Stimulated activated CD8-positive, alpha-beta memory T cell treated with anti-CD3 and anti-CD28 coated beads, Interleukin-4, amount 100 ng/mL, for 48 hours (primary cell): ENCODE measurements at places on chromosomes 6 and 20.

DNA sequence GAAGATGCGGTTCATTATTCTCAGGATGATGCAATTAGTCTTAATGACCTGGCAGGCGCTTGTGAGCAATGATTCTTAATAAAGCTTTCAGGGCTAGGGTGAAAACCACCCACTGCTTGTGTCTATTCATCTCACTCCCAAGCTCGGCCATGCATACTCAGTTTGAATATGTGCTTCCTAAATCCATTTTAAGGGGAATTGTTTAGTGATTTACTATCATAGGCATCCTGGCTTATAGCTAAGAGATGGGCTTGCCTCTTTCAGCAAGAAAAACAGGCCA, 141.1 kb upstream of the SLC24A3 start:
- DNase-seq = no peak

- DNase-seq = no peak
Observed at GRCh38 chr6:110322151-110322873, 35.8 kb downstream of the METTL24 start.

GRCh38 chr6:4533576-4533975, 242.6 kb upstream of the CDYL start:
- DNase-seq = no peak

DNA sequence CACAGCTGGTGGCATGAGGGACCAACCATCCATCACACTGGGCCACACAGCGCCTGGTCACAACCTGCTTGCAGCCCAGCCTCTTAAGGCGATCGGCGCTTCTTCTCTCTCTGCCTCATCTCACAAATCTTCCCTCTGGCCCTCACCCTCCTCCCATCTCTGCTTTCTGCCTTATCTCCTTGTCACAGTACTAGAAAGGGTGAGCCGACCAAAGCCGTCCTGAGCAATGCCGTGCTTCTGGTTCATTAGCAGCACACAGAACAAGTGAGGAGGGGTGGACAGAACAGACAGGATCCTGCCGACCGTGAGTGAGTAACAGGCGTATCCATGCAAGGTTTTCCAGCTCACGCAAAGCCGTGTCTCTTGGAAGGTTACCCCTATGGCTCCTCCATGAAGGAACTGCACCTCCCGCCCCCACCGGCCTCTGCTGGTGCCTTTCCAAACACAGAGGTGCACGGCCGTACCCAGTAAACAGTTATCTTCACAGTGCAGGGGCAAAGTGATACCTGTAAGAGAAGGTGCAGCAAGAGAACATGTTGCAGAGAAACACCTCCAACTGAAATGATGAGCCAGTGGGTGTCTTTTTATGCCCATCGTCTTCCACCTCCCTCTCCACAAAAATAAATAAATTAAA, 331.7 kb downstream of the FARS2 start:
- DNase-seq = no peak

GRCh38 chr6:121794630-121795029, 359.2 kb downstream of the GJA1 start:
- no peak for DNase-seq

GRCh38 chr20:38579219-38579910, 1.6 kb upstream of the ADIG start:
- no peak for DNase-seq

DNA sequence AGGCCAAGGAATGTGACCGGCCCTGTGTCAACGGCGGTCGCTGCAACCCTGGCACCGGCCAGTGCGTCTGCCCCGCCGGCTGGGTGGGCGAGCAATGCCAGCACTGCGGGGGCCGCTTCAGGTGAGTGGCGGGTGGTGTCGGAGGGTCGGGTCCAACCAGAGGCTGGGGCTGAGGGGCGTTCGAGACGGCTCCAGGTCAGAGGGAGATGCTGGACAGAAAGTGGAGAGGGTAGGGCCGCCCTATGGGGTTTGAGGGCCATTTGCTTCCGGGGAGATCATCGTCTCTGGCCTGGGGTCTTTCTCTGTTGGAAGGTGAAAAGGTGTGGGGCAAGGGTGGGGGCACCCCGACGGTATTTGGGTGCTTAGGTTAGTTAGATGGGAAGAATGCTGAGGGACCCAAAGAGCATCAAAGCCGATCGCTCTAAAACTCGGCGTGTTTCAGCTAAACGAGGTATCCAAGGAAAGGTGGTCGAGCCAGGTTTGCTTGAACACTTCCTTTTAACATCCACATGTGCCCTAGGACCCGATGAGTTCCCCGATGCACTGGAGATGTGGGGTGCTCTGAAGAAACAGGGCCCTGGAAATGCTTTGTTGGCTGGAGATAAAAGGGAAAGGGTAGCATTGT, 691 bp downstream of the ATRN start:
- no peak for DNase-seq

- DNase-seq = no peak
Observed at GRCh38 chr20:59939052-59939878, 840 bp downstream of the PPP1R3D start.

GRCh38 chr6:8905757-8906156, 470.4 kb upstream of the SLC35B3 start:
- no peak for DNase-seq

- DNase-seq = peak; percentile 59
Observed at GRCh38 chr6:134882426-134883038, 67.4 kb downstream of the ALDH8A1 start.

DNA sequence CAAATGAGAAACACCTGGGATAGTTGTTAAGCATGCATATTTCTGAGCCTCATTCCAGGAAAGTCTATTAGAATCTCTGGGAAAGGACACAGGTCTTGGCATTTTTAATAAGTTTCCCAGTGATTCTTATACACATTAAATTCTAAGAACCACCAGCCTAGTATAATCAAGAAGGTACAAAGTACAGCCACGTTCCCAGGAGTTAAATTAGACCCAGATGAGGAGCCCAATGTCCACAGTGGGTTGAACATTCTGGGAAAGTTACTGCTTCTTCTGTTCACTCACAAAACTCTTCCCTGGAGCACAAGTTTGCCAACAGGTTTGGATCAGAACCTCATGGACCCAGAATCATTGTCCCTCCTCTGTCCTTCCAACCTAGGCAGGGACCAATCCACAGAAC, 90.4 kb downstream of the RCAN2 start:
- no peak for DNase-seq

GRCh38 chr6:122063076-122063475, 336.4 kb upstream of the HSF2 start:
- no peak for DNase-seq

GRCh38 chr6:159829526-159829925, 29.4 kb downstream of the PNLDC1 start:
- DNase-seq = no peak

DNA sequence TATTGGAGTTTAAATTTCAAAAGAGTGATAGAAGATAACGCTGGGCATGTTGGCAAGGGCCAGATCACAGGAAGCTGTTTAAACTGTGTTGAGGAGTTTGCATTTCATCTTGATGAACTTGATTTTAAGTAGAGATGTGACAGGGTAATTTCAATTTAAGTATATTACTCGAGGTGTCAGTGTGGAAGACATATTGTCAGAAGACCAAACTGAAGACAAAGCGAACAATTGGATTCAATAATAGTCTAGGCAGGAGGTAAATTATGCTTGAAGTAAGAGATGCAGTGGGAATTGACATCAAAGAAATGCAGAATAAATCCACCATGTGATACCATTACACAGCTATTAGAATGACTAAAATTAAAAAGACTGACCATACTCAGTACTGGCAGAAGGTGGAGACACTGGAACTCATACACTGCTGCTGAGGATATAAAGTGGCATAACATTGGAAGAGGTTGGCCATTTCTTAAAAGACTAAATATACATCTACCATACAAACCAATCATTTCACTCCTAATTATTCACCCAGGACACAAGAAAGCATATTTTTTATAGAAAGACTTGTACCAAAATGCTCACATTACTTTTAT, 240.8 kb downstream of the ARHGAP18 start:
- no peak for DNase-seq

GRCh38 chr6:87925373-87926060, 122.1 kb upstream of the SPACA1 start:
- DNase-seq = no peak

DNA sequence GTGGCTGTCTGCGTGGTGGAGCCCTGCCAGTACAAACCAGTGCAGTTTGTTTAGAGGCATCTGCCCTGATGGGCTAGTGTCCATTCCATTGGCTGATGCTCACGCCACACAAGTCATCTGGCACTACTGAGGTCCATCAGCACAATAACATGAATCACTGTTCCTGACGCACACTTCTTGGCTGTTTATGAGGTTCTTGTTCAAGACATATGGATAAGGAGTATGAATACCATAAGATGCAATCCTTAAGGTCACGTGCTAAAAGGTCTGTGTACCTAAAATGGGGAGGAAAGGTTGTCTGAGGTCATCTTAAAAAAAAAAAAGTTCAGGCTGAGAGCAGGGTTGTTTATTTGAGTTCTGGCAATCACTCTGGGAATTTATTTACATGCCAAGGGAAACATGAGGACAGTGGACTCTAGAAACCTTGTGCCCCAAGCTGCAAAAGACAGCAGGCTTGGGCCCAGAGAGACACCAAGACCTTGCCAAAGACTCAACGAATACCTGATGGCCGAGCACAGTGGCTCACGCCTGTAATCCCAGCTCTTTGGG, 54.1 kb upstream of the SHLD1 start:
- DNase-seq = no peak

GRCh38 chr6:75412969-75413662, 80.5 kb downstream of the FILIP1 start:
- DNase-seq = no peak

DNA sequence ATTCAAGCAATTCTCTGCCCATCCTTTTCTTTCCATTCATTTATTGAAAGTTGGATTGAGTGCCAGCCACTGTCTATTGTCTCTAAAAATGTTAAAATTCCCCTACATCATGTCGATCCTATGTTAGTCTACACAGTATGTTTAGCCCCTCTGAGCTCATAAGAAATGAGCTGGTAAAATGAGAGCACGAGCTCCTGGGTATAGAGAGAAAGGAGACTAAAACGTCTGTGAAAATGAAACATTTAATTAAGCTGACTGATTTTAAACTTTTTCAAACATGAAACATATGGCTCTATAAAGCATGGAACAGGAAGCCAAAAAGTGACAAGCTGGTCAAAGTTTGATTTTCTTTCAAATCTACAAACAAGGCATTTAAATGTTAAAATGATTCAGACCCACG, 104.0 kb upstream of the ASF1A start:
- no peak for DNase-seq

DNA sequence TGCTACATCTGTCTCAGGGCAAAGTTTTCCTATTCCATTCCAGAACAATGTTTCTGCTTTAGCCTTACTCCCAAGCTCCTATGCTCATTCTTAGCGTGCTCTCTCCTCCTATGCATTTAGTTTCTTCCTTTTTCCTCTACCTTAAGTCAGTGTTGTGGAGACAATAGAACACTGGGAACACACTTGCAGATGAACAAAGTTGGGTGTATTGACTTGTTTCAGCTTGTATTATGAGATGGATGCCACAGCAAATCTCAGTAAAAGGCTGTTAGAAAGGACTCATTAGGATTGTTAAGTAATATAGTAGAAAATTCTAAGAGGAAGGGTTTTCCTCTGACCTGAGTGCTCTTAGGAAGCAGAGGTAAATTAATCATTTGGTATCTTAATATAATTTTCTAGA, 48.4 kb downstream of the BMP5 start:
- no peak for DNase-seq

DNA sequence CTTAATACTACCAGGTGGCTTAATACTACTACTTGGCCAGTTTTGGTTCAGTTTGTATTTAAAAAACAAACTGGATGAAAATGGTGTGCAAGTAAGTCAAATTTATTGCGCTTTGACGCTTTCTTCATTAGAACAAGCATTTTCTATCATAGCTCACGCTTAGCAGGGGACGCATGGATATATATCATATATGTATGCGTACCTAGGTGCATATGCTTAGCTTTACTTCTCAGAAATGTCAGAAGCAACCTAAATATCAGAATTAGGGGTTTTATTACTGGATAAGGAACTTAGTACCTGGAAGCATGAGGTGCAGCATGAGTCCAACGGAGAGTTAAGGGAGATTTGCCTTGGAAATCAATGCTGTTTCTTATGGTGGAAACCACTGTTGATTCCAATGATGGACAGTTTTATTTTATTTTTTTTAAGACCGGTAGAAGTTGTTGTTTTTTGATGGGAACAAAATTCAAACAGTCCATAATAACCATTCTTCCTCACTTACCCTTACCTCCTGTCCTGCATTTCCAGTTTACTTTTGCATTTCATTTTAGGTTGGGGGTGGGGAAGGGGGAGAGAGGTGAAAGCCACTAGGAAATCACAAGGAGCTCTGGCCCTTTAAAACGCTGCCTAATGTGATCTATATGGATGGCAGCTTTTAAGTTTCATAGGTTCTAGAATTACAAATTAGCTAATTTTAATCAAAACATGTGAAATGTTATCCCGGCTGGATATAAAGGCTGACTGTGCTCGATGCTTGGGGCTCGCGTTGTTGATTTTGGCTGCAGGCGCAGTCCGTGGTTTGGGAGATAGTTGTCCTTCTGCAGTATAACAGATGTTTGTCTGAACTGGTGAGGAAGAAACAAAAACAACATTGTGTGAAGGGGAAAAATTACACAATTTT, 2.1 kb downstream of the SOBP start:
- DNase-seq = no peak

DNA sequence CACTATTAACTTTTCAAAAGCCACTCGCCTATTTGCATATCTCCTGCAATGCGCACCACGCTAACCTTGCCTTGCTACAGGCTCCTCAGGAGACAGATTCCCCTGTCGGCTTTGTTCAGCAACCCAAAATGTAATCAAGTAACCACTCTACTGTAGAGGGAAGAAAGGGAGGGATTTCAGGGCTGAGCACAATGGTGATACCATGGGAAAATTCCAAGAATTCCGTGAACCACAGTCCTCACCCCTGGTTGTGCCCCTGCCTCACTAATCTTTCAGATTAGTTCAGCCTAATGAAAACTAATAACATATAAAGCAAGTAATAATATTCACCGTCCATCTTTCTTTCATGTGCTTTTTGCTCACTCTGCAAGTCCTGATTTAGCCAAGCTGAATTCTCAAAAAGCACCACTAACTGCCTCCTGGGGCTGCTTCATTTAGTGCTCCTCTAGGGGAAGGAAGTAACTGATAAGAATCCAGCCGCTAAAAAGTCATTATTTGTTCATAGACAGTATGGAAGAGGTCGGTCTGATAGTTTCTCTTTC, 6.6 kb downstream of the CITED2 start:
- no peak for DNase-seq

DNA sequence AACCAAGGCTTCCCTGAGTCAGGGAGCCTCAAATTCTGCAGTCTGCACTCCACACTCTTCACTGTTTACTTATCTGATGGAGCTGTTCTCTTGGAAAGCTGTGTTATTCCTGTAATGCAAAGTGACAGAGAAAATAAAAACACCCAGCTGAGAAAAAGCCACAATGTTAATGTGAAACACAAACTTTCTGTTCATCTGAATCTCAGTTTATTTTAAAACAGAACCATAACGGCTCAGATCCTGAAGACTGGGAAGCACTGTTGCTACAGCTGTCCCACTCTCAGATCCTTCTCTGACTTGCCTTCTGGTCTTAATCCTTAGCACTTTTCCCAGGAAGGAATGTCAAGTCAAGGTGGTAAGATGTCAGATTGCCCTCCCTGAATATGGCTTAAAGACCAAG, 736.6 kb downstream of the DHX35 start:
- DNase-seq = no peak

DNA sequence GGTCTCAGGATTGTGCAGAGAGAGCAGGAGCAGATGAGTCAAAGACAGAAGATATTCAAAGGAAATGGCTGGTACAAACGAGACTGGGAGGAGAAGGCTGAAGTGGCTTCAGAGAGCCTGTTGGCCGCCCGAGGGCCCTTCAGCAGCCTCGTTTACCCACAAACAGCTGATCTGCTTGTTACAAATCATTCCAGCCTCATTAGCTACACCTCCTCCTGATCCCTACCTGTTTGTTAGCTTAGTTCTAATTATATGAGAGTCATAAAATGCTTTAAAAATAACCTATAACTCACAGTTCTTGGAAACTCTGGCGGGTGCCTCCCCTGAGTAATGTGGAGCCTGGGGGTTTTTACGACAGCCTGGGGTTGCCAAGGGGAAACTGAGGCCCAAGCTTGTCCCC, 12.6 kb downstream of the GLP1R start:
- DNase-seq = no peak
